ENCODE measurements at places on chromosomes 7 and 10.

DNA sequence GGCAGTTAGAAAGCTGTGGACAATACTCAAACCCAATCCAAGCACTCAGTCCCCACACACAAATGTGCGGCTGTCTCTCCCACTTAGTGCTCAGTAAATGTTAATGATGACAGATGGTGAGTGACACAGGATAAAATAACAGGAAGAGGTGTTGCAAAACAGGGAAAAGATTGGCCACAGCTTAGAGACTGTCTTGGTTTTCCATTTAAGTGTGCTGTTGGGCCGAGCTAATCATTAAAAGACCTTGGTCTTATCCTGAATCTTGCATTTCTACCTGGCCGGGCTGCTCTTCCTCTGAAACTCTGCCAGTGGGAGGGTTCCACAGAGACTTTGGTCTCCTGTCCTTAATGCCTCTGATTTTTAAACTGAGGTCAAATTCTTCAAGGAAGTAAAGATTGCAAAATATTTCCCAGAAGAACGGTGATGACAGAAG lies 113.1 kb upstream of the RNF32 start:
- no peak for DNase-seq

- no peak for DNase-seq
Observed at GRCh38 chr10:19048891-19049290, 290 bp downstream of the MALRD1 start.

DNA sequence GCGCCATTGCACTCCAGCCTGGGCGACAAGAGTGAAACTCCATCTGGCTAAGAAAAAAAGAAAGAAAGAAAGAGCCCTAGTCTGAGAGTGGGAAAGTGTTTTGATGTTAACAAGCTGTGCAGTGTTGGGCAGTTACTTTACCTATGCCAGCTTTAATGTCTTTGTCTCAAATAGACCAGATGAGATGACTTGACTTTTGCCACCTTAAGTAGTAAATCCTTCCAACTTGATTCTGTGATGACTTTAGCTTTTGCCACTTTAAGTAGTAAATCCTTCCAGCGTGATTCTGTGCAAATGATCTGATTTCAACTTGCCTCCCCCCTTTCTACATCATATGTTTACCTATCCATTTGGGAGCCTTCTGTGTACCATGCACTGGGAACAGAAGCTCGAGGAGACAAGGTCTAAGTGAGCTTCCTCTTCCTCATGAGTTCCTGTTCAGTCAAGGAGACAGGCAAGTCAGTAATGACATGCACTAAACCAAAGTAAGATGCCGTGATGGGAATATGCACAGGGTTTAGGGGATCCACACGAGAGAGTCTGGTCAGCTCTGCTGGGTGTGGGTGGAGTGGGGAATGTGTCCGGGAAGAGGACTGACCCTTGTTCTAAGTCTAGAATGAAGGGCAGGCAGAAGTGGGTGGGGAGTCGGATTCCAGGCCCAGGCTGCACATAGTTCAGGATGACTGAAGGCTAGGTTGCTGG lies 17.2 kb downstream of the INPP5F start:
- DNase-seq: no peak

DNA sequence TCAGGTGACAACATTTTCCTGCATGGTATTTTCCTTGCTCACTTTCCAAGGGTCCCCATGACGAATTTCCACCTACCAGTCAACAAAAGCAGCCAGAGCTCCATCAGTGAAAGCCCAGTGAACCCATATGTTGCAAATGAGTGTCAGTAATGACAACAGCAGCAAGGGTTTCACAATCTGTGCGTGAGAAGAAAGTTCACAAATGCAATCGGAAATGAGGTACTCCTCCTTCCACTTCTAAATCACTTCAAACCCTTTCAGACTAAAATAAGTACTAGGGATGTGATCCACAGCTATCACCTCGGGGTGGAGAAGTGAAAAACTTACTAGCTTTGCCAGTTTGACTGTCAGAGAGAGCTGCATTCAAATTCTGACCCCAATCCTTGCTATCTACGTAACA lies 55.6 kb upstream of the BET1 start:
- DNase-seq: no peak

DNA sequence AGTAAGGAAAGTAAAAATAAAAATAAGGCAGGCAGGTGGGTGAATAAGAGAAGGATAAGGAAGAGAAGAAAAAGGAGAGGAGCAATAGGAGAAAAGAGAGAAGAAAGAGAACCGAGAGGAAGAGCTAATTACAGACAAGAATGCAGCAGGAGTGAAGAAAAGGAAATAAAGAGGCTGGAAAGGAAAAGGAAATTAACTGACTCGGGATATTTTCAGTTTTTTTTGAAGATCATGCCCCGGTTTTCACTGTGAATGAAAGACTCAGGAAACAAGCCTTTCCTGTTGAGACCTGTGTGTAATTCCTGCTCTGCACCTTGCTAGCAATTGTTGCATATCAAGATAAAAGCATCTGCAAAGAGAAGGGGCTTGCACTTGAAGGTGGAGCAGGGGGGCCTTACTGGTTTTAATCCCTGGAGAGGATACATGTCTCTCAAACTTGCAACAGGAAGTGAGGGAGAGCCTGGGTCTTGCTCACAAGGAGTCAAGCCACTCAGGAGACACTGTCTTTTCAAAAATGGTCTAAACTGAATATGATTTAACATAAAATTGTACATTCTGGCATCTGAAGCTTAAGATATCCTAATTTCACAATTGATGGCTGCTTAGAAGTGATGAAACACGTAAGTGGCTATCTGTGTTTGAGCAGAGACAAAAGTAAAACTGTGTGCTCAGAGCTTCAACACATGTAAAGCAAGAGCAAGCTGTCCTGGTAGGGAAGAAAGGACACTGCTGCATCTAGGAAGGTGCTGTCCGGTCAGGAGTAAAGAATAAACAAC lies 157.6 kb downstream of the FAM107B start:
- DNase-seq: no peak

DNA sequence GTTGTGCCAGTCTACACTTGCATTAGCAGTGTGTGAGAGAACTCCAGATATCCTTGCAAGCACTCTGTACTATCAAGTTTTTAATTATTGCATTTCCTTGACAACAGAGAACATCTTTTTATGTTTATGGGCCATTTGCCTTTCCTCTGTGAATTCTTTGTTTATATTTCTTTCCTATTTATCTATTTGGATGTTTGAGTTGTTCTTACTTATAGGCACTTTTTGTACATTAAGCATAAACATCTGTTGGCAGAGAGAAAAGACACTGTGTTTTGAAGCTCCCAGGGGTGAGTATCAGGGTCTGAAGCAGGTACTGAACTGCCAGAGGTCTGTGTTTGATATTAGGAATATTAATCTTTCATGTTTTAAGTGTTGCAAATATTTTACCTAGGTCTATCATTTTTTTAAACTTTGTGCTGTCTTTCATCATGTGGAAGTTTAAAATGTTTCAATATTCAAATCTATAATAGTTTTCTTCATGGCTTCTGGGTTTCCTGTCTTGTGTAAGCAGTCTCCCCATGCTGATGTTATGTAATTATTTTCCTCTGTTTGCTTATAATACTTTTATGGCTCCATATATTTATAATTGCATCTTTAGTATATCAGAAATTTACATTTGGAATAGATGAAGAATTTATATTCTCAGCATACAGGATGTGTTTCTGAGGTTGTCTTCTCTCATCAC lies 17.7 kb upstream of the PDCD4 start:
- no peak for DNase-seq

DNA sequence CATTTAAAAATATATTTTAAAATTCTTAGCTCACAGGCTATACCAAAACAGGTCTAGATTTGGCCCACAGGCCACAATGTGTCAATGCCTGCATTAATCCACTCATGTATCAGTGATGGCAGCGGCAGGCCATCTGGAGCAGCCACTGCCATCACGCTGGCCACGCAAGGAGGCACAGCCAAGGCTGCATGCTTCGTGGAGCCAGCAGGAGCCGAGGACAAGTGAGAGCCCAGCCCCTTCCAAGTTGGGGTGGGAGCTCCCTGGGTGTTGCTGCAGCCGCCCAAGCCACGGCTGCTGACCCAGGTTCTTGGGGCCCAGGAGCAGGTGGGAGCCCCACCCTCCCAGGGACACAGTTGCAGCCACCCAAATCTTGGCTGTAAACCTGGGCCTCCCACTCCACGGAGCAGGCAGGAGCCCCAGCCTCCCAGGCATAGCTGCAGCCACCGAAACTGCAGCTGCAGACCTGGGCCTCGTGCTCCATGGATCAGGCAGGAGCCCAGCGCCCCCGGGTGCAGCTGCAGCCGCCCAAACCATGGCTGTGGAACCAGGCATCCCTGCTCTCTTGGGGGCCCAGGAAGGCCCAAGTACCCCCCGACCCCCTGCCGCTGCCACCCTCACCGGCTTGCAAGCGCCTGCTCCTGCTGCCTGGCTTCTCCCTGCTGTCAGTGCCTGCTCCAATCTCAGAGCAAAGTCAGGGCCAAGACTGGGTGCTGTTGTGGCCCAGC lies 87.3 kb upstream of the CACUL1 start:
- no peak for DNase-seq

DNA sequence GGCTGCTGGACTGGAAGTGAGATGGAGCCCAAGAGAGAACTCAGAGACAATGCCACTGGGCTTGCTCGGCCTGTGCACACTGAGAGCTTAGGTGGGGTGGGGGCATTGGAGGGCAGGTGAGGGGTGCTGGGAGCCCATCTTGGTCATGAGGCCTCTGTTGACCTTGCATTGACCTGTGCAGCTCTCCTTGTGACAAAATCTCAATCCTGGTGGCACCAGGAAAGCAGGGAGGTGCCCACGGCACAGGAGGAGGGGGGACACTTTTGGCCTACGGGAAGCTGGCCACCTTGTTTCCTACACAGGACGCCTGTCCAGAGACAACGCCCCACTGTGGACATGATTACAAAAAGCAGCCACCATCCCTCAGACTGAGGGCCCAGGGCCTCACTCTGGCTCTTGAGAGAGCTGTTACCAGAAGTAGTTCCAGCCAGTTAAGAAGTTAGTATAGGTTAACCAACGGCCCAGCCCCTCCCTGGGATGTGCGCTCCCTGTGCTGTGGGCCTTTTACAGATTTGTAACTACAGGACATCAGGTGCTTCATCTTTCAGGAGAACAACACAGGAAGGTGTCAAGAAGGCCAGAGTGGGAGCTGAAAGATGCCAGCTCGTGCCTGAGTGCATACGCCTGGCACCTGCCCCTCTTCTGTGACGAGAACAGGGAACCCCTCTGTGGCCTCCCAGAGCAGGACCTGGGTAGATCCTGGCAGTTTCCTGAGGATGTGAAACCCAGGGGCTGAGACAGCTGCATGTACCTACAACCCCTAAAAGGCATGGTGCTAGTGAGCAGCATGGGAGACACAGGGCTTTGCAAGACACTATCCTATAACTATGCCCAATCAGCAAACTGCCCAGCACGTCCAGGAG lies 10.3 kb downstream of the PKD1L1 start:
- DNase-seq: no peak

- no peak for DNase-seq
Observed at GRCh38 chr10:91944880-91945630, 21.5 kb downstream of the BTAF1 start.
